Uterus (tissue), 4 donors: ENCODE measurements at places on chromosomes 6 and 20. TPM values are rescaled to one million over a fixed set of nuclear protein-coding genes. Genes with fewer than 3 reads are reported as not detected.

DNA sequence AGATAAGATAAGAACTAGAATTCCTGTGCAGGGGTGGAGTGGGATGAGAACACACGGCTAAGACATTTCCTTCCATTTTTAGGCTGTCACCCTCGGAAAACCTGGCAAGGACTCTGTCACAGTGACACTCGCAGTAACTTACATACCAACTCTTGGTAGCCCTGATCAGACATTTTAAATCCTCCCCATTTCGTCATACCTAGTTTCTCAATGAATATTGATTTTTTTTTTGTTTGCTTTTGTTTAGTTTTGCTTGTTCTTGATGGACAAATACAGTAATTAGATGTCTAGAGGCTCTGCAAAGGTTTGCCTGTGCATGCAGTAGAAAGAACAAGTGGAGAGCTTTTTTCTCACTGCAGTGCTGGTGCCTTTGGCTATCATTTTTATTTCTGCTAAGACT lies 213.0 kb upstream of the FAM83B start:
- DNase-seq, result no peak
- H3K4me3 ChIP-seq, result no peak overlapping the region
- H3K36me3 ChIP-seq, result no peaks in the 10 kb centered on the region

GRCh38 chr20:63122626-63123025 lies 93.3 kb downstream of the YTHDF1 start:
- H3K27ac ChIP-seq, result no peak overlapping the region
- H3K4me1 ChIP-seq, result no peaks in the 10 kb centered on the region
- H3K27me3 ChIP-seq, result no peaks in the 10 kb centered on the region

The SLC26A8 gene
- total RNA-seq, result 0.07 TPM

GRCh38 chr6:106620931-106621672 lies 8.2 kb downstream of the RTN4IP1 start:
- H3K4me3 ChIP-seq, result no peak overlapping the region
- no peaks in the 10 kb centered on the region for H3K36me3 ChIP-seq
- no peak for DNase-seq
- no peak overlapping the region for H3K27ac ChIP-seq
- H3K4me1 ChIP-seq, result no peaks in the 10 kb centered on the region
- H3K27me3 ChIP-seq, result no peaks in the 10 kb centered on the region

DNA sequence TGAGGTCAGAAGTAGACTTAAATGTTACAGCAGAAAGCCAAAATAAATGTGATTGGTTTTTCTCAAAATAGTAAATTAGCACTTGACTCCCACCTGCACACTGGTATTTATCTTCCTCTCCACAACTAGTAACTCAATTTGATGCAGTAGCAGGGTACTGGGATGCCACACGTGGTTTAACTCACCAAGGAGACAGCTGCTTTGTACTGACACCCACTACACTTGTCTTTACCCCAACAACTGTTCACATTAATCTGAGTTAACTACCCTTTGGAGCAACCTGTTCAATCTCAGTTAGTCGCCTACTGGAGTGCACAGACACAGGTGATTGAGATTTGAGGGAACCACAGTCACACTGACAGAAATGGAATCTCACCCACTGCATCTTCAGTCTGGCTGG lies 242.1 kb downstream of the PRKN start:
- no peak for DNase-seq
- H3K27me3 ChIP-seq, result no peaks in the 10 kb centered on the region
- no peaks in the 10 kb centered on the region for H3K4me1 ChIP-seq
- no peak overlapping the region for H3K27ac ChIP-seq
- no peak overlapping the region for H3K4me3 ChIP-seq

DNA sequence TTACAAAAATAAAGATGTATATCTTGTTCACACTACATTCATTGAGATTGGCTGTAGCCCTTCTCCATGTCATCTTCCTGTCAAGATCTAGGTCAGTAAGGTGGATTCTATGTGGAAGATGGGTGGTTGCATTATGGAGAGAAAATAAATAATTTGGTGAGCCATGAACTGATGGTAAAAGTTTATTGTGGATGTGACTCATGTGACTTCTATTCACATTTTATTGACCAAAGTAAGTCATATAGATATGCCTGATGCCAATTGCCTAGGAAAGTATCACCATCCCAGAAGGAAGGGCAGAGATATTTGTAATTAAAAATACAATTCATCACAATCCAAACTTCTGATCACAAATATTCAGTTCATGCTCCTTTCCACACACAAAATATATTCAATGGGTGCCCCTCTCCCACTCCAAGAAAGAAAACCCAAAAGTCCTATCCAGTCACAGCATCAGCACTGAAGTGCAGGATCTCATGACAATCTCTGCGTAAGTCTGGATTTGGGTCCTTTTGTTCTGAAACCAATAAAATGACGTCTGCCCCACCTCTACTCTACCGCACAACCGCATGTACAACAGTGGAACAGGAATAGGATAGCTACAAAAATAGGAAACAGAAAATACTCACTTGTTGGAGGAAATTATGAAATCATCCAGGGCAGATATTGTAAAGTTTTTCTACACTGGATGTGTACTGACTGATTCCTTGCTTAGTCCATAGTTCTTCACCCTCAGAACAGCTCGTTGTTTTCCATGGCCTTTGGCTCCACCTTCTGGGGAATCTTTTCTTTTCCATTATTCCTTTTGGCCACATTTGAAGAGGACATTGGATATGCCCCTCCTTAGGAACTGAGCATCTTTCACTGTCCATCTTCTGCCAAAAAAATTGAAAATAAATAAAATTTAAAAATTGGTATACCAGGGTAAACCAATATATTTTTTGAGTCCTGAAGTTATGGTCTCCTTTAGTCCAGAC lies 16.1 kb upstream of the SLC17A3 start:
- no peaks in the 10 kb centered on the region for H3K36me3 ChIP-seq
- no peak for DNase-seq
- H3K27ac ChIP-seq, result no peak overlapping the region
- H3K27me3 ChIP-seq, result no peaks in the 10 kb centered on the region

DNA sequence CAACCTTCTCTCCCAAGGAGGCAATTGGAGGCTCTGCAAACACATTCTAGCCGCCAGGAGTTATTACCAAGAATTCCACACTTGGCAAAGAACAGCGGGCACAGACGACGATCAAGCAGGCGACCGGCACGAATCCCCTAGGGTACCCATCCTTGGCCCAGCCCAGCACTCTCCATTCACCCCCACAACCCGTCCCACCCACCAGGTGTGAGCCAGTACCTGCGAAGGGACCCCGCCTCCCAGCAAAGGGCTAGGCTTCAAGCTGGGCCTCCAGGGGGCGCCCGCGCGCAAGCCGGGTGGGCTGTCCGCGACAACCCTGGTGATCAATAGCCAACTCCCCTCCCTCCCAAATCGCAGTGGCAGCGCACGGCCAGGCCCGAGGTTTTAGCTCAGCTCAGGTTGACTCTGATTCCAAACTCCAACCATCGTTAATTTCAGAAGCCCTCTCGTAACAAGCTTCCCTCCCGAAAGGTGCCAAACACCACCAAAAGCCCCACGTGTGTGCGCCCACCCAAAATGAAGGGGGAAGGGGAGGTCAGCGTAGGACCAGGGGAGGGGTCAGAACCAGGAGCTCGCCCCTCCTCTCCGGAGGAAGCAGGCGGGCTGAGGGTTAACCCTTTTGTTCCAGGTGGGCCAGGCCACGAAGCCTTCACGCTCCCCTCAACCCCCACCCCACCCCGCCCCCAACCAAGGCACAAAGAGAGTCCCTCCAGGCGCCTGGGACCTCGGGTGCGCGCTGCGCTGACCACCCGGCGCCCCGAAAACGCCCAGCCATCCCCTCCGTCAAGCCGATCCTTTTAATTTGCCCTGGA lies 2.1 kb downstream of the SALL4 start:
- H3K4me3 ChIP-seq, result no peak overlapping the region
- H3K36me3 ChIP-seq, result no peaks in the 10 kb centered on the region
- H3K27ac ChIP-seq, result no peak overlapping the region
- H3K27me3 ChIP-seq, result peaks cover 8% of the 10 kb centered on the region
- H3K4me1 ChIP-seq, result no peaks in the 10 kb centered on the region

DNA sequence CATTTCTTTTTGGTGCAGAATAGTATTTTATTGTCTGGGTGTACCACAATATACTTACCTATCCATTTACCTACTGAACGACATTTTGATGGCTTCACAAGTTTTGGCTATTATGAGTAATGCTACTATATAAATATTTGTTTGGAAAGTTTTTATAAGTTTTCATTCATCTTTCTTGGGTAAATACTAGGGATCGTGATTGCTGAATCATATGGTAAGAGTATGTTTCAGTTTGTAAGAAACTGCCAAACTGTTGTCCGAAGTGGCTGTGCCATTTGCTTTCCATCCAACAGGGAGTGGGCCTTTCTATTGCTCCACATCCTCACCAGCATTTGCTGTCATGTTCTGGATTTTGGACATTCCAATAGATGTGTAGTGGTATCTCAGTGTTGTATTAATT lies 104.2 kb downstream of the CDYL start:
- H3K27ac ChIP-seq, result no peak overlapping the region
- no peaks in the 10 kb centered on the region for H3K27me3 ChIP-seq
- no peaks in the 10 kb centered on the region for H3K4me1 ChIP-seq
- no peaks in the 10 kb centered on the region for H3K36me3 ChIP-seq
- no peak for DNase-seq

GRCh38 chr6:44111434-44112417 lies 15.5 kb downstream of the MRPL14 start:
- DNase-seq, result no peak
- no peak overlapping the region for H3K27ac ChIP-seq
- no peaks in the 10 kb centered on the region for H3K27me3 ChIP-seq

DNA sequence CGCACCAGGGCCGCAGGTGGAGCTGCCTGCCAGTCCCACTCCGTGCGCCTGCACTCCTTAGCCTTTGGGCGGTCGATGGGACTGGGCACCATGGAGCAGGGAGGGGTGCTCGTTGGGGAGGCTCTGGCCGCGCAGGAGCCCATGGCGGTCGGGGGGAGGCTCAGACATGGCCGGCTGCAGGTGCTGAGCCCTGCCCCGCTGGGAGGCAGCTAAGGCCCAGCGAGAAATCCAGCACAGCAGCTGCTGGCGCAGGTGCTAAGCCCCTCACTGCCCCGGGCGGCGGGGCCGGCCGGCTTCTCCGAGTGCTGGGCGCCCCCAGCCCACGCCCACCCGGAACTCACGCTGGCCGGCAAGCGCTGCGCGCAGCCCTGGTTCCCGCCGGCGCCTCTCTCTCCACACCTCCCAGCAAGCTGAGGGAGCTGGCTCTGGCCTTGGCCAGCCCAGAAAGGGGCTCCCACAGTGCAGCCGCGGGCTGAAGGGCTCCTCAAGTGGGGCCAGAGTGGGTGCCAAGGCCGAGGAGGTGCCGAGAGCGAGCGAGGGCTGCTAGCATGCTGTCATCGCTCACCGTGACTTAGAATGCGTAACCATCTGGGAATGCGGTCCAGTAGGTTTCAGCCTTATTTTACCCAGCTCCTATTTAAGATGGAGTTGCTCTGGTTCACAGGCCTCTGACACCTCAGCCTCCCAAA lies 77.3 kb downstream of the C6orf52 start:
- no peaks in the 10 kb centered on the region for H3K27me3 ChIP-seq
- DNase-seq, result no peak
- H3K27ac ChIP-seq, result no peak overlapping the region
- H3K4me1 ChIP-seq, result no peaks in the 10 kb centered on the region
- no peaks in the 10 kb centered on the region for H3K36me3 ChIP-seq

The MACROD2 gene
- total RNA-seq, result 15.5 TPM

The TNF gene
- not detected for total RNA-seq
